ENCODE measurements at places on chromosomes 2 and 18.
A peak's percentile ranks its signal among the peaks of the same experiment; 100 is the strongest.

DNA sequence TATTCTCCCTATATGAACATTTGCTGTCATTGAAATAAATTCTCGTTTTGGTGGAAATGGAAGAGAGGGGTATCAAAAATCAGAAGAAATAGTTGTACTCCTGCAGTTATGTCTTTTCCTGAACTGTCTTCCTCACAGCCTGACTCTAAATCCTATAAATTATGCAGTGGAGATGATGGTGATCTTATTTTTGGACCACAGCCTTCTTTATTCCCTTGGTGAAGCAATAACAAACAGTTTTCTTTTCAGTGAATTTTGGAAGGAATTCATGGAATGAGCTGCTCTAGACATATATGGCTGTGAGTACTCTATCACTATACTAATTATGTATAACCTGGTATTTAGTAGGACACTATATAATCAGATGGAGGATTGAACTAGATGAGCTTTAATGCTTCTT is 1.7 kb upstream of the SLC25A12 start:
- DNase-seq: no peak

GRCh38 chr2:133109772-133110171 is 439.8 kb upstream of the LYPD1 start:
- DNase-seq: no peak

DNA sequence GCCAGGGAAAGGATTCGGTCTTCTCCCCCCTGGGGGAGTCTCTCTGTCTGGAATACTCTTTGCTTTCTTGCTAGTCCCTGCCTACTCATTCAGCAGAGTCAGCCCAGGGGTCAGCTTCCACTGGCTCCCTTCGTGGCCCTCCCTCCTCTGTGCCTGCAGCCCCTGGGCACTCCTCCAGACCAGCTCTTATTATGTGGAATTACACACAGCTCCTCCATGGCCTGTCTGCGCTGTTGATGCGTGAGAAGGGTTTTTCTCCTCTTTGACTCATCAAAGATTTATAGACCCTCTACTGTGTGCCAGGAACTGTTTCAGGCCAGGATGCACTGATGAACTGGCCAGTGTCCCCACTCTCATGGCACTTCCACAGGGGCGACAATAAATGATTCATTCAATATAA is 44.4 kb downstream of the ST8SIA5 start:
- no peak for DNase-seq

GRCh38 chr2:16425462-16426336 is 239.9 kb downstream of the CYRIA start:
- no peak for DNase-seq

DNA sequence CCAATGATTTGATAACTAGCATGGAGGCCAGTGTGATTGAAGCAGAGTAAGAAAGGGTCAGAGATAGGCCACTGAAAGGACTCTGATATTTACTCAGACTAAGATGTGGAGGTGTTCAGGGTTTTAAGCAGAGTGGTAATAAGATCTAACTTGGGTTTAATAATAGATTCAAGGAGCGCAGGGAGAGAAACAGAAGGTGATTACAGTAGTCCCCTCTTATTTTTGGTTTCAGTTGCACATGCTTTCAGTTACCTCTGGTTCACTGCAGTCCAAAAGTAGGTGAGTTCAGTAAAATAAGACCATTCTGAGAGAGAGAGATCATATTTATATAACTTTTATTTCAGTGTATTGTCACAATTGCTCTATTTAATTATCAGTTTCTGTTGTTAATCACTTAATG is 13.5 kb upstream of the GALNT13 start:
- no peak for DNase-seq

GRCh38 chr2:72579591-72580180 is 246.1 kb downstream of the EXOC6B start:
- peak; percentile 21 for DNase-seq
